ENCODE measurements at places on chromosomes 7 and 10.

DNA sequence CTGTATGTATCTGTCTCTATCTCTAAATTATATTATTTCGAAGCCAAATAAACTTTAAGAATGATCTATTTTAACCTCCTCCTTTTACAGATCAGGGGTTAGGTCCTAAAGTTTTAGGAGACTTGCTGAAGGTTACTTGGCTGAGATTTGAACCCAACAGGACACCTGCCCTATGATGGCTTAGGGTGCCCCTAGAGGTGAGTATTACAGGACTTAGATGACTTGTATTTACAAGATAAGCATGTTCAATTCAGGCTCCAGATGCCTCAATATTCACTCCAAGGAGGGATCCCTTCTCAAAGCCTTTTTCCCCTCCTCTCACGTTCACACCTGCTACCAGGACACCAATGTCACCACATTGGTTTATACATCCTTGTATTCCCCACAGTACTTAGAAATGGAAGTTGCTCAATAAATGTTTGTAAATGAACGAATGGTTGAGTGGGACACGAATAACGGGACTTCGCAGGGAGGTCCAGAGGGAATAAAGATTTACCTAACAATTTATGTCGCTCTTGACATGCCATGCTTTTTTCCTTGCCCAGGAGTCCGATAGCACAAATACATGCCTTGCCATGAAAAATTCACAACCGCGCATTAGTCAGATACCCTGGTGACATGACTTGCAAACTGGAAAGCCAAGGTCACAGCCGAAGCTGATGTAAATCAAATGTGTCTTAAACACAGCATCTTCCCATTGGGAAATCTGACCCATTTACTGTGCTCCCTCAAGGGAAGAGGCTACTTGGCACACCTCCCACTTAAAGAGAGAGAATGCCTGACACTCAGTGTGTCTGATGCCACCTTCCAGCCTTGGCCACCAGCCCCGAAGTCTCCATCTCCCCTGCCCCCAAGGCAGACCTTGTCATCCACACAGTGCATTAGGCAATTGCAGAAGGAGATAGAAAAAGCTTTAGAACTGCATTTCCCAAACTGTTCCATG, 872.2 kb upstream of the AUTS2 start:
- no peak for DNase-seq

GRCh38 chr10:14772399-14772798, 2.3 kb downstream of the FAM107B start:
- DNase-seq: no peak

- DNase-seq: no peak
Measured at GRCh38 chr7:51261117-51261835, 55.3 kb downstream of the COBL start.

- DNase-seq: peak; percentile 74
Measured at GRCh38 chr10:52215745-52216361, 98.2 kb upstream of the DKK1 start.

DNA sequence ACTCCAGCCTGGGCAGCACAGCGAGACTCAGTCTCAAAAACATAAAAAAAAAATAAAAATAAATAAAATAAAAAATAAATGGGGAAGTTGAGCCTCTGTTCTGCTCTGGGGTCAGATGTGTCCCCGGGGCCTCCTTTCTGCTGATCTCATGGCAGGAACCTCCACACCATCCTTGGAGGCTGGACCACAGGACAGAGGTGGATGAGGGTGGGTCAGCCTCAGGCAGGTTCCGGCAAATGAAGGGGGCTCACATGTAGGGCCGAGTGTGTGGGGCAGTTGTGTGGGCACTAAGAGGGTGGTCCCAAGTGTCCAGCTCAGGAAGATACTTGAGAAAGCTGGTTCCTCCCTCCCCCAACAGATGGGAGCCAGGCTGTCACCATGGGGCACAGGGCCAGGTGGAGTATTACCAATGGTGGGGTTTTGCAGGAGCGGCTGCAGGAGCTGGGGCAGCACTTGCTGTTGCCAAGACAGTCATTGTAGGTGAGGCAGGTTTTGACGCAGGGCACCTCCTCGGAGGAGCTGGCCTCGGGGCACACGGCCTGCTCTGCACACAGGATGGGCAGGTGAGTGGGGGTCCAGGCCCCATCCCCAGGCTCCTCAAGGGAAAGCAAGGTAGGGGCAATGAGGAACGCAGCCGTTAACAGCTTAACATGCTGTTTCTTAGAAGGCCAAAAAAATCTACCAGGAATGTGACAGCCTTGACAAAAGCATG, 13.9 kb upstream of the TBRG4 start:
- DNase-seq: no peak

- no peak for DNase-seq
Measured at GRCh38 chr10:110618230-110618610, 25.9 kb upstream of the RBM20 start.

- DNase-seq: no peak
Measured at GRCh38 chr10:113347508-113347907, 205.3 kb upstream of the HABP2 start.

DNA sequence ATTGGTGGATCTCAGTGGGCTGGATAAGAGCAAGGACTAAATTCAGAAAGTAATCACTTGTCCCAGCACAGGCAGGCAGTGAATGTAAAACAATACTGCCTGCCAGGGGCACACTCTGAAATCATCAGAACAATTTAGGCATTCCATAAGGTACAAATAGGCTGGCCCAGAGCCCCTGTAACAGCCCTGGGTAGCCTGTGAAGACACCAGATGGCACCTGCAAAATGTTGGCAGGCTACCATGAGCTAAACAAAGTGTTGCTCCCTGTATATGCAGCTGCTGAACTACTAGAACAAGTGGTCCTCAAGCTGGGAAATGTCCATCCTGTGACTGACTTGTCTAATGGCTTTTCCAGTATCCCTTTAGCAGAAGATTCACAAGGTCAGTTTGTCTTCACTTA, 3.0 kb upstream of the PRSS37 start:
- no peak for DNase-seq

DNA sequence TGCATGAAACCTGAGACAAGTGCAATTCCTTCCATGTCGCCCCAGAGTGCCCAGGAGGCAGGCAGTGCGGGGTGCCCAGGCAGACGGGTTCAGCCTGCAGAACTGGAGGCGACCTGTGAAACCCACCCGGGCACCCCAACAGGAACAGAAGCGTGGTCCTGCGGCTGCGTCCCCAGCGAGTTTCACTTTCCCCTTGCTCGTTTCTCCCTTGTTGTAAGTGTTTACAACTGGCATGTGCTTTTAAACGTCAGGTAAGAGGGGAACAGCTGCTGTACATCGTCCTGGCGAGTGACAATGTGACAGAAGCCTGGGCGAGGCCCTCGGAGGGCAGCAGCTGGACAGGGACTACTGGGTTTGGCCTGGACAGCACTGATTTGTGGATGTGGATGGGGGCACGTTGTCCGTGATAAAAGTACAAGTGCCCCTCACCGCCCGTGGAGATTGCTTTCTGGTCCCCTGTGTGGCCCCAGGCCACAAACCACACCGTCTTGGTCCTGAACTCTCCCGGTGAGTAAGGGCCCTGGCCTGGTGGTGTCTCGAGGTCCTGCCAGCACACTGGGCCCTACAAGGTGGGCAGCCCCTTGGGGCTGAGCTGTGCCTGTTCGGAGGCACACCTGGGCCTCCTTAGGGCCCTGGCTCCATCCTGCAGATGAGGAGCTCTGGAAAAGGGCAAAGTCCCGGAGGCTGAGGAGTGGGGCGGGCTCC, 4.0 kb downstream of the VENTX start:
- DNase-seq: no peak

DNA sequence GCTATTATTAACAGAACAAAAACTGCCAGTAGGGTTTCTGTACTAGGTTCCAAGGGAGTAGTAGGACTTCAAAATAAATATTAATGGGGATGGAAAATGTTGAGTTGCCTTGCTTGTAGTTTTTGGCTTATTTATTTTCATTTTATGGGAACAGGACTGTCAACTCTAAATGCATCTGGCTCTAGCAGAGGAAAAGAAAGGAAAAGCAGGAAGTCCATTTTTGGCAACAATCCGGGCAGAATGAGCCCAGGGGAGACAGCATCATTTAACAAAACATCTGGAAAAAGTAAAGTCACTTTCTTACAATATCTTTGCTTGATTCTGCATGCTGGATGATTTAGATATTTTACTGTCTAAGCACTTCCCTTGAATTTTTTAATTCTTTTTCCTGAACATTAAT, 69.4 kb downstream of the NOC3L start:
- DNase-seq: no peak

GRCh38 chr10:126956712-126957108, 51.5 kb downstream of the DOCK1 start:
- no peak for DNase-seq

DNA sequence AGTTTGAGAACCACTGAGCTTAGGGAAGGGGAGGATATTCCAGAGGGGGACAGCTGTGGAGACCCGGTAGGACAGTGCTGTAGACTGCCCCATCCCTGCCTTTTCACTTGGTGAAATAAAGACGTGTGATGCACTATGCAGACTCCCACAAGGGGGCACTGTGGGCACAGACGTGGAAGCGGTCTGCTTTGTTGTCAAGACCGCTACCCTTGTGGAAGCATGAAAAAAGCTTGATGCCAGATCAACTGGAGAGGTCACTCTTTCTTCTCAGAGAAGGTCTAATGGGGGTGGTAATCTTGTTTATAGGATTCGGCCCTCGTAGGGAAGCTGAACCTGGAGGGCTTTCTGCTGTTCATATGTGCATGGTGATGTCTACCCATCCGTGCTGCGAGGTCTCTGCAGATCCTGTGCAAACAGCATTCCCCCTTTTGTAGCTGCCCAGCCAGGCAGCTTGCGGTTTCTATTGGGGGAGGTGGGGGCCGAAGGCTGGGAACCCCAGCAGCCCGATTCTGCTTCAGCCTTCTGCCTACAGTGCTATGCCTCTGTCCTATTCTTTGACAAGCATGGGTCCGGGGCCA, 13.7 kb downstream of the RPS24 start:
- DNase-seq: peak; percentile 82

GRCh38 chr7:43531700-43532099, 51.2 kb upstream of the STK17A start:
- DNase-seq: no peak

DNA sequence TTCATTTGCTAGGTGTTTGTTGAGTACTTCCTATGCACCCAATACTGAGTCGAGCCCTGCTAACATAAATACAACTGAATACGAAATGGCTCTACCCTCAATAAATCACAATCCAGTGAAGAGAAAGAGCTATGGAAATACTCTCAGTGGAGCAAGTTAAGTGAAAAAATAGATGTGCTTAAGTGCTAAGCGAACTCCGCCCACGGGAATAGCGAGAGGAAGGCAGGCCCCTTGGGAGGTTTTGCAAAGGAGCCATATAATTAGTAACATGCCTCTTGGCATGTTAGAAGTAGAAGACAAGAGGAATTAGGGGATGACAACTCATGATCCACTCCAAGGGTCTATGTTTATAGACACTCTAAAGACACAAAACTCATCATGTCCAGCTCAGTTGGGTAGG, 42.8 kb upstream of the TSPAN33 start:
- no peak for DNase-seq

DNA sequence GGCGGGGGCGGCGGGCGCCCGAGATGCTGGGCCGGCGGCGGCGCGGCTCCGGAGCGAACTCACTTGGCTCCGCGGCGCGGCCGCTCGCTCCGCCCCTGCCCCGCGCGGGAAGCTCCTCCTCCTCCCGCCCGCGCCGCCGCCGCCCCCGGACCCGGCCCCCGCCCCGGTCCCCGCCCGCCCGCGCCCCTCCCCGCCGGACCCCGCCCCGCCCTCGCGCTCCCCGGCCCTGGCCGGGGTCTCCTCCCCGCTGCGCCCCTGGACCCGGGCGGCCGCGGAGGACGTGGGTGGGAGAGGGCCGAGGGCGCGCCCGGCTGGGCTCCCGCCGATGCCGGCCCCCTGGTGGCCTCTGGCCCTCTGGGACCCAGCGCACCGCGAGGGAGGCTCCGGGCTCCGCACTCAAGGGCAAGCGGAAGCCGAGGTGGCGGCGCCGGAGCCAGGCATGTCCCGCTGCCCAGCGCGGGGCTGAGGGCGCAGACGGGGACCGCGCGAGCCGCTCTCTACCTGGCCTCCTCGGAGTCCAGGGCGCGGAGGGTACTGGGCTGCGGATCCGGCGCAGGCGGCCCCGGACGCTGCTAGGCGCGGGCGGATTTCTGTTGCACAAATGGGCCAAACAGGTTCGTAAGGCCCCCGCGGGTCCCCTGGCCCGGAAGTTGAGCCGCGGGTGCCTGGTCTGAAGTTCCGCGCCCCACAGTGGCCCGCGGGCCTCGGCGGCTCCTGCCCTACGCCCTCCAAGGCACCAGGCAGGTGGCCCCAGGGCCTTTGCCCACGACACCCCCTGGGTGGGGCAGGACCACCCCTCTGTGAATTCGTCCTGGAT, at the start of gene TCERG1L:
Gene TCERG1L, minus strand, starts transcription at position 61 of the 817 bp plus-strand sequence. CDS start 86 bp downstream, outside the sequence.
- no peak for DNase-seq

- no peak for DNase-seq
Measured at GRCh38 chr7:18491871-18492270, 3.7 kb upstream of the HDAC9 start.

DNA sequence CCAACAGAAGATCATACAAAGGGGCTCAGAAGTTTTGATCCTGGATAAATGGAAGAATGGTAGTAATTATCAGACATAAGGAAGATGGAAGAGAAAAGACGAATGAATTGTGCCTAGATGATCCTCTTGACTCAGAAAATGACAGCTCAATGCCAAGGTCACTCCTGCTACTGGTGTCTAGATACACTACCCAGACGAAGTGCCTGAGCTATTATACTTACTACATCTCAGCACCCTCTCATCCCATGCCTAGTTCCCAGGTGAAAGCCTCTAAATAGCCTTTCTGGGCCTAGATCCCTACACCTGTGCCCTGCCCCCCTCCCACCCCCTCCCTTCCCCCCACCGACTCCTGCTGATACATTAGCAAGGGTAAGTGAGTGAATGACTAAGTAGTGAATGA, 25.5 kb downstream of the PDE1C start:
- DNase-seq: no peak

- peak; percentile 3 for DNase-seq
Measured at GRCh38 chr10:33414841-33415240, 80.4 kb upstream of the NRP1 start.

- no peak for DNase-seq
Measured at GRCh38 chr10:51117794-51118193, 43.5 kb downstream of the PRKG1 start.

DNA sequence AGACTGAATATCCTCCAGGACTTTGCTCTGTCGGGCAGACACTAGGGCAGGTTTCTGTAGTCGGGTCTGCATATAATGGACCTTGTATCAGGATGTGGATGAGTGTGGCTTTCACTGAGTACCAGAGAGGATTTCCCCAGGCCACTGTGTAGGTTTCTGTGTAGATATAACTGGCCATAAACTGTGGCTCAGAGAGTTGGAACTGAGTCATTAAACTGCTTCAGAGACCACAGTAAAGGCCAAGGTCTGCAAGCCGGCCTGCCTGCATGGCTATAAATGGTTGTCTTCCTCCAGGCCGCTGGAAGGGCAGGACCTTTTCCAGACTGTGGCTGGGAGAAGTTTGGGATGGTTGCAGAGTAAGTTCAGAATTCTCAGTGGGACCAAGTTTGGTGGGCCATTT, 16.9 kb downstream of the ZNF92 start:
- peak; percentile 31 for DNase-seq

All from iris pigment epithelial cell (primary cell).